Stimulated activated CD4-positive, alpha-beta T cell treated with anti-CD3 and anti-CD28 coated beads, Interleukin-12 subunit alpha, Interleukin-12 subunit beta, amount 100 ng/mL, for 48 hours (primary cell): ENCODE measurements at places on chromosomes 2 and 18.

DNA sequence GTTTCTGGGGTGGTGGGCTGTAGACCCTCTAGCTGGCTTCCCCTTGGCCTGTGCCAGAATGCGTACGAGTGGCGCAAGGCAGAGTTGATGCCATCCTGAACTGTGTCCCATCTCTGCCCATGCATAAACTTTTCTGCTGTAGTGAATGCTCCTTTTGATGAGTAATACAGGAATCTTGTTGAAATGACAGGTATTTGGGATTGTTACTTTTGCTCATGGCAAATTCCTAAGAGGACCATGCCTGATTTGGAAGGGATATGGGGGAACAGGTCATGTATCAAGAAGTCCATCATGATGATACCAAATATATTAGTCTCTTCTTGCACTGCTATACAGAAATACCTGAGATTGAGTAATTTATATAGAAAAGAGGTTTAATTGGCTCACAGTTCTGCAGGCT is 648.0 kb downstream of the SLC4A3 start:
- DNase-seq, result no peak

DNA sequence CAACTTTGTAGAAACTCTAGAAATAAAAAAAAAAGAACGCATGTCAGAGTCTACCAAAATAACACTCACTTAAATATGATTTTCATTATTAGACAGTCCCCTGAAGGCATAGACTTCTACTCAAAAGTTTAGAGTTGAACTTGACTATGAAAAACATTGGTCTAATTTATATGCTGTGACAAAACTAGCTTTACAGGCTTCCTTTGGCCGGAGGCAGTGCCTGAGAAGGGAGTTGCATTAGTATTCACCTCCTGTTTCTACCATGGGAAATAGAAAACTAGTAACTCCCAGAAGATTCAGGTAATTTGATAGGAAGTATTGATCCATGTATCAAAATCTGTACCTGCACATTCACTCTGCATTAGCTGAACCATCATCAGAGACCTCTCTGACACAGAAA is 163.4 kb upstream of the NOSTRIN start:
- no peak for DNase-seq

DNA sequence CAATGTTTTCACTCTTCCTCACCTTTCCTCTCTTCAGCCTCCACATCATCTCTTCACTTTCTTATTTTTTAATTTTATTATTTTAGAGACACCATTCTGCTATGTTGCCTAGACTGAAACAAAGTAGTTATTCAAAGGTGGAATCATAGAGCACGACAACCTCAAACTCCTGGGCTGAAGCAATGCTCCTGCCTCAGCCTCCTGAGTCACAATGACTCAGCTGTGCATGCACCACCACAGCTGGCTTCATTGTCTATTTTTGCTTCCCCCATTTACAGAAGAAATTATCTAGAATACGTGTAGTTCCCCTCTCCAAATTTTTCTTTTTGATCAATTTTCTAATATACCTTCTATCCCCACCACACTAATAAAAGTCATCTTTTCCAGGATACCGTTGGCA is 911.5 kb upstream of the SOX11 start:
- DNase-seq, result no peak

GRCh38 chr2:171996021-171996420 is 3.7 kb upstream of the METAP1D start:
- DNase-seq, result no peak

DNA sequence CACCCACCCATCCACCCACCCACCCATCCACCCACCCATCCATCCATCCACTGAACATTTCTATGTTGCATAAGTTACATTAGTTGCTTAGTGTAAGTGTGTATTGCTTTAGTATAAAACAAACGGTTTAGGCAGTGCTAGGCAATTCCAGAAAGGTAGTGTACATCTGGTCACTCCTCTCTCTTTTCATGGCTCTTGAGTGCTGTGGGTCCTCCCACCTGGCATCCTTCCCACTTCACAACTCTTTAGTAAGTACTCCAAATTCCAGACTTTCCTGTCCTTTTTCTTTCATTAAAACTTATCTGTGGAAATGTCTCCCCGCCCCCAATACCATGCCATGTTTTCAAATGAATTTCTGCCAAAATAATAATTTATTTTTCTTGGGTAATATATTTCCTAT is 122.5 kb downstream of the PLEKHM3 start:
- DNase-seq, result no peak

DNA sequence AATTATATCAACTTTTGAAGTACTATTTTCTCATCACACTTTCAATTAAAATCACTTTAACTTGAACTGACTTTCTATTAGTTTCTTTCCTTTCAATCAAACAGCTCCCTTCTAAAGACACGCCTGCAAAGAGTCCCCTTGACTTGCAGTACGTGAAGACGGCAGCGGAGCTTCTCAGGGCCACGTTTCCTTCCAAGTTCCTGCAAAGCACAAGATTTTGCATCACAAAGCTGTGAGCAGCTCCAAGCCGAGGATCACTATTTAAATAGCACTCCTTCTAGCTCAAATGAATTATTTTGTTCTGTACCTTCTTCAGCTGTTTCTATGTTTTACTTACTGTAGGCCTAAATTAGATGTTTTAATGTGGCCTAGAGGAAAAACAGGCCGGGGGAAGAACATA is 30.8 kb downstream of the SH3YL1 start:
- DNase-seq, result no peak

- DNase-seq, result no peak
Observed at GRCh38 chr2:56753182-56753581, 569.4 kb downstream of the CCDC85A start.

- no peak for DNase-seq
Observed at GRCh38 chr2:237892478-237892877, 33.1 kb downstream of the RAMP1 start.

DNA sequence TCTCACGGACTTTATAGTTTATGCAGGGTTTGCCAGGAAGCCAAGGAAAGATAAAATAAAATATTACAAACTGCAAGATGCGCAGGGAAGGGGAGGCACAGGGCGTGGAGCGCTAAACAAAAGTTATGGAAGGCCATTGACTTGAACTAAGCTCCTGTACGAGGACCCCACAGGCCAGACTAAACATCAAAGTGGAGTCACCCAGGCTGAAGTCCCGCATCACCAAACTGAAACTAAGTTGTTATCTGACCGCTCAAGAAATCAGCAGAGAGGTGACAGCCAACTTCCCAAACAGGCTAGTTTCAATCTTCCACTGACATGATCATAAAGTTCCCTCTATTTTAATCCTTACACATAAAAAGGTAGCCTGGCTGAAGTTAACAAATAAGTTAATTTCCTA is 90.5 kb upstream of the YWHAQ start:
- no peak for DNase-seq

DNA sequence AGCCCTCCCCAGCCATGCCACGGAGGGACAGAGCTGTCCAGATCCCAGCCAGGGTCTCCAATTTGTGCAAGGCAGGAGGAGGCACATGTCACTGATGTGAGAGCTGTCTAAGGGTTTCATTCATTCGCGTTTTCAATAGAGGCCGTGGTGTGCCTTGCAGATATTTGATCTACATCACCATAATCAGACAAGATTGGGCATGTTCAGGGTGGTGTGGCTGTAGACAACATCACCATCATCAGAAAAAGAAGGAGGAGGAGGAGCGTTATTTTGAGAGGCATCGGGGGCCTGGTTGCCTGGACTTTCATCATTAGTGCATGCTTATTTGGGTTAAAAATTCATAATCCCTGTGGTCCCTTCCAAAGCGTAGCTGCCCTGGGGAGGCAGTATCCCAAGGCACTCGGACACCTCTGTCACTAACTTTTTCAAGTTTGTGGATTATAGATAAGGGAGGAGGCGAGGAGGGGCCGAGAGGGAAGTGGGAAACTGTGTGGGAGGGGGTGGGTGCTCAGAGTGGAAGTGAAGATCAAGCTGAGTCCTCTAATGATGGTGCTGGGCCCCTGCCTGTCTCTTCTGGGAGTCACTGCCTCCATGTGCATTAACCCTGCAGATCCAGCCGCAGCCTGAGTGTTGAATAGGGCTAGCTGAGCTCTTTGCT is 194.1 kb downstream of the CTIF start:
- DNase-seq, result no peak
